Calu3 (cell line): ENCODE measurements at places on chromosomes 5 and 9.

- no peak for DNase-seq
- H3K4me1 ChIP-seq = no peaks in the 10 kb centered on the region
- H3K27me3 ChIP-seq = no peaks in the 10 kb centered on the region
- no peaks in the 10 kb centered on the region for H3K36me3 ChIP-seq
Measured at GRCh38 chr5:42506662-42507061, 83.4 kb downstream of the GHR start.

DNA sequence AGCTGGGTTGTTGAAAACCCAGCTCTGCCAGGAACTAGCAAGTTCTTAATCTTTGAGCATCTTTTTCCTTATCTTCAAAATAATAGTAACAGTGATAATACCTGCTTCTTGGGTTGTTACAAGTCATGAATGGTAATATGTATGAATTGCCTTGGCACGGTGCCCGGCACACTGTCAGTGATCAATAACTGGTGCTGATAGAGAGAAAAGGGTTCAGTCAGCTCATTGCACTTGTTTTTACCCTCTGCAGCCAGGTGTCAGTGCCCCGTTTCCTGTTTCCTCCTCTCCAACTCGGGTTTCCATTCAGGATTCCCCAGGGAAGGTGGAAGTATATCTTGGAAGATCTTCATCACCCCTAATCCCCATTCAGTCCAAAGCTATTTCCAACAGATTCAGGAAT lies 15.8 kb upstream of the NIPAL4 start:
- H3K27me3 ChIP-seq = no peaks in the 10 kb centered on the region
- no peak overlapping the region for H3K4me3 ChIP-seq
- H3K4me1 ChIP-seq = peaks cover 51% of the 10 kb centered on the region
- H3K27ac ChIP-seq = no peak overlapping the region
- H3K36me3 ChIP-seq = peaks cover 9% of the 10 kb centered on the region

DNA sequence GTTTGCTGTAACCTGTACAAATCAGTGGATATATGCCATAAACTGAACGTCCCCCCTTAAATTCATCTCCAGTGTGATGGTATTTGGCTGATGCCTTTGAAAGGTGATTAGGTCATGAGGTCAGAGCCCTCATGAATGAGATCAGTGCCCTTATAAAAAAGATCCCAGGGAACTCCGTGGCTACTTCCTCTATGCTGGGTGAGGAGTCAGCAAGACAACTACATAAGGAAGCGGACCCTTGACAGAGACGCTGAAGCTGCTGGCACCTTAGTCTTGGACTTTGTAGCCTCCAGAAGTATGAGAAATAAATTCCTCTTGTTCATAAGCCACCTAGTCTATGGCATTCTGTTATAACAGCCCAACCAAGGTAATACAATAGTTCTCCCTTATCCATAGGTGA lies 215.1 kb upstream of the ZNF608 start:
- no peak overlapping the region for H3K27ac ChIP-seq
- H3K36me3 ChIP-seq = no peaks in the 10 kb centered on the region
- DNase-seq = no peak
- H3K4me3 ChIP-seq = no peak overlapping the region
- H3K27me3 ChIP-seq = no peaks in the 10 kb centered on the region
- peaks cover 7% of the 10 kb centered on the region for H3K4me1 ChIP-seq

DNA sequence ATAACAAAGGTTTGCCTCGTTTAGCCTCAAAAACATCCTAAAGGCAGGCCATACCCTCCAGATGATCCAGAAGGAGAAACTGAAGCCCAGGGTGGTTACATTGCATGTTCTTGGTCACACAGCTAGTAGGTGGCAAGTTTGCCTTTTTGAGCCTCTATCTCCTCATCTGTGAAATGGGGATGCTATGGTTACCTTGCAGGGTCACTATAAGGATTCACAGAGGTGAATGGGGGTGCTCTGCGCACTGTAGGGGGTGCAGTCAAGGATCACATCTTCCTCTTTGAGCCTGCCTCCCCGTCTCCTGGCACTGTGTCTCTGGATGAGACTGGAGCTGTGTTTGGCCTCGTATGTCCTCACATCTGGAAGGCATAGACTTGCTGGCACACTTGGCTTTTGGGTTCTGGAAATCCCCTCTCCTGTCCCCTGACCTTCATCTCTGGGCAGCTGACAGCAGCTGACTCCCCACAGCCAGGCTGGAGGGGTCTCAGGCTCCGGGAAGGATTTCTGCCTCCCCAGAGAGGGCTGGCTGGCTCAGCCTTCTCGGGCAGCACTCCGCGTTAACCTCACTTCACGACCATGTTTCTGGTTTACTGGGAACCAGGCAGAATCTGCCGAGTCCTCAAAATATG lies 167.7 kb downstream of the RGS3 start:
- no peaks in the 10 kb centered on the region for H3K27me3 ChIP-seq
- H3K4me3 ChIP-seq = no peak overlapping the region
- H3K27ac ChIP-seq = no peak overlapping the region
- DNase-seq = no peak
- H3K4me1 ChIP-seq = peaks cover 8% of the 10 kb centered on the region

GRCh38 chr5:93421987-93422401 lies 159.0 kb downstream of the NR2F1-AS1 start:
- no peaks in the 10 kb centered on the region for H3K27me3 ChIP-seq
- H3K36me3 ChIP-seq = no peaks in the 10 kb centered on the region
- H3K4me1 ChIP-seq = no peaks in the 10 kb centered on the region
- H3K4me3 ChIP-seq = no peak overlapping the region
- DNase-seq = no peak
- H3K27ac ChIP-seq = no peak overlapping the region

- no peak overlapping the region for H3K27ac ChIP-seq
- H3K36me3 ChIP-seq = no peaks in the 10 kb centered on the region
- H3K4me3 ChIP-seq = no peak overlapping the region
- no peaks in the 10 kb centered on the region for H3K4me1 ChIP-seq
- H3K27me3 ChIP-seq = peaks cover 20% of the 10 kb centered on the region
- no peak for DNase-seq
Measured at GRCh38 chr5:60514152-60514551, 185.8 kb downstream of the DEPDC1B start.

DNA sequence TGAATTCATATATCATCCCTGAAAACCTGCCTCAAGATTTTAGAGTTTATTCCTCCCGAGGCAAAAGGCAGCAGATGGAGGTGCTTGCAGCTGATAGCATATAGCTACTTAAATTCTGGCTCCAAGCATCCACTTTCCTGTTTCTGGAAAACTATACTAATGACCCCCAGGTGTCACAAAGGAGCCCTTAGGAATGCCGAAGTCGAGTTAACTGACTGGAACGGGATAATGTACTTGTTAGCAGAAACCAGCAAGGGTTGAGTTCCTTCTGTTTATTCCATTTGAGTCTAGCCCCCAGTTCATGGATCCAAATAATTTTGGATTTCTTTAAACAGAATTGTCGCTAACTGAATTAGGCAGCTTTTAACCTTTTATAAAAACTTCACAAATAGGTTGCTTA lies 44.5 kb downstream of the PTTG1 start:
- no peak overlapping the region for H3K4me3 ChIP-seq
- DNase-seq = no peak
- no peaks in the 10 kb centered on the region for H3K27me3 ChIP-seq
- H3K36me3 ChIP-seq = peaks cover 49% of the 10 kb centered on the region
- H3K4me1 ChIP-seq = peaks cover 70% of the 10 kb centered on the region

- H3K4me3 ChIP-seq = no peak overlapping the region
- no peaks in the 10 kb centered on the region for H3K4me1 ChIP-seq
- no peak overlapping the region for H3K27ac ChIP-seq
- DNase-seq = no peak
Measured at GRCh38 chr5:488744-489688, 35.2 kb downstream of the SLC9A3 start.

DNA sequence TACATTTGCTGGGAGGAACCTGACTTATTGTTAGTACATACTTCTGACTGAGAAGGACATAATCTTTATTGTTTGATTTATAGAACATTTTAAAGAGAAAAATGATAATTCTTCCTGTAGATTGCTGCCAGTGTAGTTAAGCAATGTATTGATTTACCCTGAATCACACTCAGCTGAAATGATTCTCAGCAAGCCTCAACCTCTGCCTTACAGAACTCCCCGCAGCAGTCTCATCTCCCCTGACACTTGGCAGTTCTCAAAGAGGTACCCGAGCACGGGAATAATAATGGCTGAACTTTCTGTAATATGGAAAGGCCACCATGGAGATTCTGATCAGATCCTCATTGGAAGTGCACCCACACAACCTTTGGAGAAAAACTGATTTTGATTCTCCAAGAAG lies 74.9 kb upstream of the RFX3 start:
- H3K4me1 ChIP-seq = no peaks in the 10 kb centered on the region
- no peaks in the 10 kb centered on the region for H3K36me3 ChIP-seq
- no peak overlapping the region for H3K27ac ChIP-seq
- no peak overlapping the region for H3K4me3 ChIP-seq
- DNase-seq = no peak
- H3K27me3 ChIP-seq = no peaks in the 10 kb centered on the region
